ENCODE measurements at places on chromosomes 12 and 14.

DNA sequence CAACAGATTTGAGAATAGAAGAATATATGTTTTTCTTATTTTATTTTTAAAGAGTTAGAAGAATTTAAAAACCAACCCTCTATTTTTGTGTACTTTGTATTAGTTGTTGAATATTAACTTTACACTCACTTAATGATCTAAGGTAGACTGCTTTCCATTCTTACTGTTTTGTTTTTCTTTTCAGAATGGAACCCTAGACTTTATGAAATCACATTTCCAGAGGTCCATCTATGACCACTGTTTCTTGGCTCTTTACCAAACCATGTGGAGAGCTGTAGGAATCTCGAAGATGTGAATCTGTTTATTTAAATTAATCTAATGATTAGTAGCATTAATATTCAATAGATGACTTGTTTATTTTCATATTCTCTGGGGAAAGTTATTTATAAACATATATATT lies 7.2 kb upstream of the PIK3C2G start:
- no peak for DNase-seq

GRCh38 chr14:60977847-60978246 lies 3.0 kb downstream of the TRMT5 start:
- DNase-seq = no peak

DNA sequence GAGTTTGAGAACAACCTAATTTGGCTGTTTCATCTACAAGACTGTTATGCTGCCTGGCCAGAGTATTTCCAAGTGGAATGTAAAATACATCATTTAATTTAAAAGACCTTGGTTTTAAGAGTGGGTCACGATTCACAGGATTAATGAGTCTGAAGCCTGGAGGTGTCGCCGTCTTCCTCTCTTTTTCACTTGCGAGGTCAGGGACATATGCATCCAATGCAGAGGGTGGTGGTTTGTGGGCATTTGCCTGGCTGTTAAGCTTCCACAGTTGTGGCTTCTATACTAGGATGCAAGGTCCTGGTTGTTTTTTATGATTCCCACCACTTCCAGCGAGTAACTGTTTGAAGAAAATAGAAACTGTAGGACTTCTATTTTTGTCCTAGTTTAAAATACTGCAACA lies 22.8 kb upstream of the RASSF3 start:
- no peak for DNase-seq

GRCh38 chr12:78121969-78122610 lies 291.4 kb downstream of the NAV3 start:
- no peak for DNase-seq

DNA sequence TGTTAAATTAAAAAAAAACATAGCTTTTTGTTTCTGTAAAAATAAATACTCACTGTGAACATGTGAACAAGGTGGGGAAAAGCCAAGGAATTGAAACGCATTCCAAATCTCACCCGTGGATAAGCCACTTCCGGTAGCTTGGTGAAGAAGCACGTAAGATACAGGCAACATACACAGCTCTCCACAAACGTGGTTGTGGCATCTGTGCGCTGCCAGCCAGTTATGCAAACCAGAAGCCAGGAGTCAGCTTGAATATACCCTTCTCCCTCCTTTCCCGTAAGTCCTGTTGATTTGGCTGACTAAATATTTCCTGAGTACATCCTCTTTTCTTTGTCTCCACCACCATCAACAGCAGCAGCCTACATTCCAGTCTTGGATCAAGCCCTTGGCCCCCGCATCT lies 486.2 kb downstream of the VRK1 start:
- no peak for DNase-seq

GRCh38 chr12:42326541-42327226 lies 717 bp downstream of the PPHLN1 start:
- no peak for DNase-seq

DNA sequence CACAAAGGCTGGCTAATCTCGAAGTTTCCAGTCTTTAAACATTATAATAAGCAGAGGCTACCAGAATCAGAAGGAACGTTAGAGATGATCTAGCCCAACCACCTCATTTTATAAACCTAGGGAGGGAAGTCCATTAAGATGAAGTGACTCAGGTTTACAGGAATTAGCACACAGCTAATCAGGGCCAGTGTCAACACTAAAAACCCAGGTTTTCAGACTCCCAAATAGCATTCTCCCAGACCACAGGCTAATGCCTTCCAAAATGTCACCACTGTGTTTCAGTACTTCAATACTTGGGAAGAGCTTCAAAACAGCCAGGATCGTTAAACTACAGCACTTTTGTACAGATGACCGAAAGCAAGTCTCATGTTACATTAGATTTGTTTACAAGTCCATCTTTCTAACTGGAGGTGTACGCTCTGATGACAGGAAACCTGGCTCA lies 89.2 kb downstream of the FOXN3 start:
- no peak for DNase-seq

DNA sequence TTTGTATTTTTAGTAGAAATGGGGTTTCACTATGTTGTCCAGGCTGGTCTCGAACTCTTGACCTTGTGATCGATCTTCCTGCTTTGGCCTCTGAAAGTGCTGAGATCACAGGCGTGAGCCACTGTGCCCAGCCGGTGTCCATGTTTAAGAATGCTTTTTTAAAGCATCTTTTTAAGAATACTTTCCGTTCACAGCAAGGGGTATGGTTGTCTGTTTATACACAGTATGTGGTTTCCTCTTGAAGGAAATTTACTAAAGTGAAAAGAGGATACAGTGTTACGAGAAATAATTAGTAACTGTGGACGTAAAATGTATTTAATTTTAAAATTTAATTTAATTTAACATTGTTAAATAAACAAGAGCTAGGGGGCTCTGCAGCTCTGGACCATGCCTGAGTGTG lies 73.4 kb downstream of the GSC start:
- no peak for DNase-seq
